ENCODE measurements at places on chromosomes 11 and 22. TPM values are rescaled to one million over a fixed set of nuclear protein-coding genes. Genes with fewer than 3 reads are reported as not detected.

Gene MMP13
- total RNA-seq: not detected

Gene DDIAS
- total RNA-seq: 0.94 TPM

Gene MOV10L1
- total RNA-seq: not detected

Gene VPS51
- total RNA-seq: 397 TPM

Gene FBLN1
- 0.10 TPM for total RNA-seq

Gene ARHGAP32
- 4.9 TPM for total RNA-seq

Gene CHRNA10
- total RNA-seq: 0.31 TPM

Gene CDON
- 1.2 TPM for total RNA-seq

Gene SLC15A3
- 77.6 TPM for total RNA-seq

Gene CDC45
- total RNA-seq: 0.42 TPM

Gene TTC17
- 123 TPM for total RNA-seq

Gene ARHGAP20
- 0.21 TPM for total RNA-seq

Gene PTH
- not detected for total RNA-seq

Gene TESMIN
- total RNA-seq: 1.4 TPM

Gene LRRC56
- 0.94 TPM for total RNA-seq

Gene MS4A4A
- total RNA-seq: 3.0 TPM

Gene CSRP3
- total RNA-seq: not detected

Gene PDE3B
- total RNA-seq: 149 TPM

Gene OR51I1
- not detected for total RNA-seq

Gene MS4A6A
- total RNA-seq: 237 TPM

Gene OR2AG2
- total RNA-seq: 0.10 TPM

Gene ARHGAP8
- 5.4 TPM for total RNA-seq

Gene MFRP
- not detected for total RNA-seq

Gene TMPRSS6
- under 0.01 TPM for total RNA-seq

Gene WT1
- total RNA-seq: not detected

Gene PGA5
- 0.52 TPM for total RNA-seq

Gene SHANK2
- 0.21 TPM for total RNA-seq

Gene HBB
- total RNA-seq: 76.0 TPM

Gene PRR33
- total RNA-seq: not detected

Gene MIOX
- not detected for total RNA-seq

Gene UPK3A
- total RNA-seq: 0.94 TPM

Gene ANO1
- total RNA-seq: not detected

Gene ANO5
- total RNA-seq: 0.63 TPM

Gene CDC42BPG
- 1.7 TPM for total RNA-seq

Gene C11orf87
- not detected for total RNA-seq

Gene GPHA2
- total RNA-seq: not detected

Gene NAALAD2
- not detected for total RNA-seq

Gene SLC43A3
- total RNA-seq: 41.9 TPM

Gene KRTAP5-9
- total RNA-seq: not detected

Data from mononuclear cell (primary cell).